ENCODE measurements at places on chromosomes 11 and 22. TPM values are rescaled to one million over a fixed set of nuclear protein-coding genes. Genes with fewer than 3 reads are reported as not detected.
A peak's percentile ranks its signal among the peaks of the same experiment; 100 is the strongest.

DNA sequence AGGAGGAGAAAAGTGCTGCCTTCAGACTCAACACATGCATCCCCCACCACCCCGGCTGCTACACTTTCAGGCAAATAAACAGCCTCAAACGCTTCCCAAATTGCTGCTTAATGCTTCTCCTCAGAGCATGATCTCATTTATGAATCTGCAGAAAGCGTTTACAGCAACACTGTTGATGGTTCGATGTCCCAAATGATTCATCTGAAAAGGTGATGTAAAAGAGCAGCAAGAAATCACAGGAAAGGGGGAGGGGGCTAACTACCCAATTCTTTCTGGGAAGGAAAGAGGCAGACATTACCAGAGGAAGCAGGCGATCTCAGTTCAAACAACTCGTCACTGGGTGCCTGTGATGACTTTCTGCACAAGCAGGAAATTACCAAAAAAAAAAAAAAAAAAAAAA lies 119.6 kb downstream of the TENM4 start:
- no peak for DNase-seq

DNA sequence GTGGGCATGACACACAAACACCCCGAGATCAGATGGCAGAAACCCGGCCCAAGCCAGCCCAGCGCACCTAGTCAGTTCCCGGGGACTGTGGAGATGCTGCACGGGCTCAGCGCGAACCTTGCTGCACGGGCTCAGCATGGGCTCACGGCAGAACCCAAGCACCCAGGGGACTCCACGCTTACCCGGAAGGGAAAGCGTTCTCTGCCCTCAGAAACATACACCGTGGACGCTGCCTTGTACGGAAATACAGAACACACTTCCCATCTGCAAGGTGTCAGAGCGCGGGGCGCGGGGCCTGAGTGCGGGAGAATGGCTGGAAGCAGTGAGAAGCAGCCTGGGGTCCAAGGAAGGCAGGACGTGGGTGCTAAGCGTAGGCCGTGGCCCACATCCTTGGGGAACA lies 319.9 kb downstream of the NTM start:
- DNase-seq: no peak

- DNase-seq: no peak
These were observed 1.8 kb upstream of the TBC1D10A start for GRCh38 chr22:30328466-30329049.

DNA sequence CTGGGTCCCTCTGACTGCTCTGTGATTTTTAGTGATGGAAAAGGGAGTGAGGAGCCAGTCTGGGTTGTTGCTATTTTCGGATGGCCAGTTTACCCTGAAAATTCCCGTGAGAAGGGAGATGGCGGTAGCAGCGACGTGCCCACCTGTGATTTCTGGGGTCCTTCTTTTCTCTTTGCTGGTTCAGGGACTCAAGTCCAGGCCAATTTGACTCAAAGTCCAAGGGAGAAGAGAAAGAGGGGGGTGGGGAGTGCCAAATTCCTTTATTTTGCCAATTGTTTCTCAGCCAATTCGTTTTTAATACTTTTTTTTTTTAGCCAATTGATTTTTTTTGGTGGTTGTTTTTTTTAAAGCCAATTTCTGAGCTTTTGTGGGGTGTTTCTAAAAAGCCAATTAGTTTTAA lies 6.9 kb downstream of the IGF2 start:
- no peak for DNase-seq

- DNase-seq: no peak
These were observed 263.0 kb downstream of the OPCML start for GRCh38 chr11:133269267-133269666.

DNA sequence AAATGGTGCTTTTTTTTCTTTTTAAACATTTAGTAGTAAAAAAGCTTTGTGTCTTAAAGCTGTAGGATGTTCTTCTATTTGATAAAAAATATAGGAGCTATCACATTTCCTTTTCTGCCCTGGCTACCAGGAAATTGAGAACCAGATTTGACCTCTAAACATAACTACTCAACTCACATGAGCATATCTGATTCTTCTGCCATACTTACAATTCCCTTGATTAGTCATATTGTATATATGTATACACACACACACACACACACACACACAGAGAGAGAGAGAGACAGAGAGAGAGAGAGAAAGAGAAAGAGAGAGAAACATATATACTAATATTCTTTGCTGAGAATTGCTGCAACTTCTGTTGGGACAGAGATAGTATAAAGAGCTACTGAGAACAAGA lies 23.0 kb upstream of the GDPD4 start:
- no peak for DNase-seq

GRCh38 chr11:19953336-19953735 lies 206.9 kb downstream of the DBX1 start:
- DNase-seq: no peak

GRCh38 chr22:35995772-35996171 lies 32.9 kb downstream of the RBFOX2 start:
- peak; percentile 86 for DNase-seq

PPARA gene
- 9.7 TPM for total RNA-seq

LRRC56 gene
- 1.5 TPM for total RNA-seq
